ENCODE measurements at places on chromosomes 12 and 14.

DNA sequence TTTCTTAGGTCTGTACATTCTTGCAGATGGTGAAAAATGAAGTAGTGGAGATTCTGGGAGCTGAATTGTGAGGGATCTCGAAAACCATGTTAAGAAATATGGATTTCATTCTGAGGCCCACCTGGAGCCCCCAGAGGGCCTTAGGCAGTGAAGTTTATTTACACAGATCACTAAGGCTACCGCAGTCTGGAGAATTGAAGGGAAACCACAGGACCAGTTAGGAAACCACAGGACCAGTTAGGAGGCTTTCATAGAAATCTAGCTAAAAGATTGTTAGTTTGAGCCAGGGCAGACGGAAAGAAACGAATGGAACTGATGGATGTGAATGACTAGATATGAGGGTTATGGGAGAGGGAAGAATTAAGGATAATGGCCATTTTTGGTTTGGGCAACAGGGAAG lies 7.2 kb downstream of the CBLN3 start:
- DNase-seq: no peak

- DNase-seq: no peak
These were observed 4.3 kb upstream of the AP1G2 start for GRCh38 chr14:23571701-23572523.

DNA sequence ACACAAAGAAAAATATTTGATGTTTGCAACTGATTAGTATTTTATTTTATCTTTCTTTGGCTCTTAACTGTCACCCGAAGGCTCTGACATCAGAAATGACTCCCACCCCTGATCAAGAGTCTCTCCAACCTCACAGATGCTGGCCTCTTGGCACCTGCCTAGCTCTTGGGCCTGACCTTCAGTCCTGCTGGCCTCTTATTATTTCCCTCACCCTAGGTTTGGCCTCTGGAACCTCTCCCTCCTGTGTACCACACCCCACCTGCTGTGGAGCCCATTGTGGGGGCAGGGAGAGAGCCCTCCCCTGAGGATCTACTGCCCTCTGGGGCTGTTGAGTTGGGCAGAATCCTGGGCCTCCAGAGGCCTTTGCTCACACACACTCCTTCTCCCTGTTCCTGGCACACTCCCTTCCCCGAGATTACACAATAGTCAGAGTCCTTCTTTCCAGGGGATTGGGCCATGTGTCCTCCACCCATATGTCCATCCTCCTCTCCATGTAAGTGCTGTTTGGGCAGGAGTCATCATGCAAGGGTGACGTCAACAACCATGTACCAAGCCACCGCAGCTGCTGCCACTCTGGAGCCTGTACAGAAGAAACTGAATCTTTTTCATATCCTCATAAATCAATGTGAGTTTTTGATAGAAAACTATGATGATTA lies 124.3 kb downstream of the RASSF9 start:
- DNase-seq: peak; percentile 12

DNA sequence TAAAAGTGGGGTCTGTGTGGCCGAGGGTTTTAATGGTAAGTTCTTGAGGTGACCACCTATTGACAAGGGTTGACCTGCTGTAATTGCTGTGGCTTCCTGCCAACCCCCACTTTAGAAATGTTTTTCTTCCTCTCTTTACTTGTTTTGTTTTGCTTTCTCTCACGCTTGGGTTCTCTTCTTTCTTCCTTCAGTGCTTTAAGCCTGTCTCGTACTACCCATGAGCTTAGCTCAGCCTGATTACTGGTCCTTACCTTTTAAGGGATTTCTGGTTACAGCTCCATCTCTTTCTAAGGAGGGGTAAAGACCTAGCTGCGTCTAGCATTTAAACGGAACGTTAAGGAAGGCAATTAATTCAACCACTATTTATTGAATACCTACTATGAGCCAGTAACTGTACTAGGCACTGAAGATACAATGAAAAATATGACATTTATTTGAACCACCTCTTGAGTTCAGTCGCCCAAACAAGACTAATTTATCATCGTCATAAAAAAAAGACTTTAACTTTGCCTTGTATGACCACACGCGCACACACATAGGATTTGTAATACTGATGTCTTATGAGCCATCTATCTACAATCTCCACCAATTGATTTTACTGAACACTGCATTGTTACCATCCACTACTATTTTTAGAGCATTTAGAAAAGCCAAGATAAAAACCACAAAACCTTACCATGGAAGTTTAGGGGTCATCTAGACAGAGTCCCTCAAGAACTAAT lies 888 bp upstream of the PPP1R12A start:
- no peak for DNase-seq

GRCh38 chr14:75123991-75124390 lies 2.9 kb downstream of the NEK9 start:
- no peak for DNase-seq

- no peak for DNase-seq
These were observed 92.2 kb downstream of the TBC1D30 start for GRCh38 chr12:64916411-64917261.

GRCh38 chr12:91355150-91356006 lies 172.8 kb upstream of the DCN start:
- DNase-seq: peak; percentile 80

DNA sequence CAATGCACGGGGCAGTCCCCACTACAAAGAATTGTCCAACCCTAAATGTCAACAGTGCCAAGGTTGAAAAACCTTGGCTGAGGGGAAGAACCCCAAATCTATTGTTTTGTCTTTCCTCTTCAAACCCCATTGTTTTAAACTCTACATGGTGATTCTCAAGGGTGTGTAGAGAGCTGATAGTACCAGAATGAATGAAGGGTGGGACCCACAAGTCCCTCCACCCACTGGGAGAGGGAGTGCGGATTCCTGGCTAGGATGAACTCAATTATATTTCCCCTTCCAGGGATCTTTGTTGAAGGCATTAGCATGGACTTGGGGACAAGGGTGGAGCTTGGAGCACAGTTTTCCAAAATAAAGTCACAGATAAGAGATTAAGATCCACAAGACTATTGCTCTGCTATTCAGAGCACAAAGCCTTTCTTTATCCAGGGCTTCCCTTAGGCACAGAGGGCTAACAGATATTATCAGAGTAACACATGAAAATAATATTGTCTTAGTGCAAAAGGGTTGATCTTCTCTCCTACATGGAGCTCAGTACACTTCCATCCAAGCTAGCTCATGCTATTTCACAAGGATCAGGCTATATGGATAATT lies 755.1 kb upstream of the TBX3 start:
- no peak for DNase-seq

DNA sequence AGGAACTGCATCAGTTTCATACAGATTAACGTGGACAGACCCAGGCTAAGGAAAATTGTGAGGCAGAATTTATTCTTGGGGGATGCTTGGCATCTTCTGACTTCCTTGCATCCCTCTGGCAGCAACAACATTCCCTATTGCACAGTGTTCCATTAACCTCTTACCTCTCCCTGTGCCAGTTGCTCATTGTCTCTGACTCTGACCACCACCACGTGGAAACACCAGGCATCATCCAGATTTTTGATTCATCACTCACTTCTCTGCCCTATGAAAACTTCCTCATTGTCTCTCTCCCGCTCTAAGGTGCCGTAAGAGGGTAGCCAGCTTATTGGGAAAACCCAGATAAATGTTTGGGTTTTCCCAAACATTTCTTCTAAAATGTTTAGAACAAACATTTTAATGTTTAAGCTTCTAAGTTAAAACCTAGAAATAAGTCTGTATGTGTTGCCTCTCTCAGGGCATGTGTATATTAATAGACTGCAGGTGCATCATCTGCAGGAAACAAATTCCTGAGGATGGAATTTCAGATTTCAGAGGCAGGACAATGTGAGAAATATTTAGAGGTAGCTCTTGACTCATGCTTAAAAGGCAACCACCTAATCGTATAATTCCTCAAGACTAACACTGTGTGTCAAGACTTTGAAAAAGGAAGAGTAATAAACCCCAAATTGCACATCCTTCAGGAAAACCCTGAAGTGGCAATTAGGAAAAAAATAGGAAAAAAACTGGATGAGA lies 64.5 kb upstream of the SLC35F4 start:
- no peak for DNase-seq

GRCh38 chr14:103105580-103106150 lies 11.1 kb downstream of the EXOC3L4 start:
- DNase-seq: peak; percentile 68

DNA sequence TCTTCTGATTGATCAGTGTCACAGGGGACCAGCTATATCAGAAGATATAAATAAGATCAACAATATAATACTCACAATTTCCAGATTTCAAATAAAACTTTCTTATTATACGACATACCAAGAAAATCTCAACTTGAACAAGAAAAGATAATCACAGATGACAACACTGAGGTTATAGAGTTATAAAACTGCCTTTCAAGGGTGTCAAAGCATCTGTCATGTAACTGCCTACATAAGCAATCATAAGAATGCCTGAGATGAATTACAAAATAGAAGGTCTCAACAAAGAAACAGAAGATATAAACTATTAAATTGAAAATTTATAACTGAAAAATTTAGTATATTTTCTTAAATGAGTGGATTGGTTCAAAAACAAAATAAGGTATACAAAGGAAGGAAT lies 659.2 kb downstream of the SLC16A7 start:
- DNase-seq: no peak

DNA sequence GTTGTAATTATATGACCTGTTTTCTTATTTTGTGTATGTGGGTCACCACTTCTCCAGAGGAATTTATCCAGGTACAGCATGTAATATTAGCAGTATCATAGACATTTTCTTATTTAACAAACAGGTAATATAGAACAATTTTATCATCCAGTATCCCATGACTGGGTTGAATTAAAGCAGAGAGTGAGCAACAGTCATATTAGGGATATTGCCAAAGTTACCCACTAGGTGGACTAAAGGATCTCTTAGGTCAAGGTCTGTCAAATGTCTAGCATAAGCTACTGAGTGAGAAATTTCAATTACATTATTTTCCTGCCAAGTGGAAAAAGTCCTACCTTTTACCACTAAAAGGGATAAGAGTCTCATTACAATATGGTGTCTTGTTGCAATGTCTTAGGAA lies 62.1 kb upstream of the TRIM9 start:
- no peak for DNase-seq

GRCh38 chr12:27013611-27014084 lies 536 bp downstream of the TM7SF3 start:
- DNase-seq: no peak

GRCh38 chr12:101647711-101648110 lies 49.7 kb upstream of the CHPT1 start:
- no peak for DNase-seq

GRCh38 chr14:75875958-75876357 lies 105.8 kb downstream of the TGFB3 start:
- no peak for DNase-seq

GRCh38 chr14:105065280-105066228 lies at the start of gene GPR132:
Gene GPR132, minus strand, starts transcription at chr14:105065430. Its CDS starts 10,010 bp downstream, at chr14:105055420.
- DNase-seq: no peak

DNA sequence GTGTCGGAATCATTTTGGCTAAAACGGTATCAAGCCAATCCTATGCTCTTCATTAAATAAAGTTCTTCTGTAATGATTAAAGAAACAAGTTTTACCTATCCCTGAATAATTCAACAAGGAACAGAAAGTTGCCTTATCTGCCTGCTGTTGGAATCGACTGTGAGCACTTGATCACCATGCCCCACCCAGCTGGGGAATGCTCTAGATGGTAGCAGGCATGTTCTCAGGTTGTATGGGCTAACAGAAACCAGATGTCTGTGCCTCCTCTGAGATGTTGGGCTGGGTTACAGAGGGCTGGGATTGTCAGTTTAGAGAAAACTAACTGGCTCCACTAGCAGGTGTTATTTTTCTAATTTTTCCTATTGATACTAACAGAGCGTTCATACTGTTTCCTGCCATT lies 28.9 kb downstream of the RTRAF start:
- DNase-seq: no peak

- no peak for DNase-seq
These were observed 109.0 kb downstream of the ESR2 start for GRCh38 chr14:64185184-64185583.

- no peak for DNase-seq
These were observed 368.6 kb downstream of the BCL11B start for GRCh38 chr14:98903371-98903770.

- peak; percentile 88 for DNase-seq
These were observed 128.0 kb downstream of the RFLNA start for GRCh38 chr12:124422570-124423523.

DNA sequence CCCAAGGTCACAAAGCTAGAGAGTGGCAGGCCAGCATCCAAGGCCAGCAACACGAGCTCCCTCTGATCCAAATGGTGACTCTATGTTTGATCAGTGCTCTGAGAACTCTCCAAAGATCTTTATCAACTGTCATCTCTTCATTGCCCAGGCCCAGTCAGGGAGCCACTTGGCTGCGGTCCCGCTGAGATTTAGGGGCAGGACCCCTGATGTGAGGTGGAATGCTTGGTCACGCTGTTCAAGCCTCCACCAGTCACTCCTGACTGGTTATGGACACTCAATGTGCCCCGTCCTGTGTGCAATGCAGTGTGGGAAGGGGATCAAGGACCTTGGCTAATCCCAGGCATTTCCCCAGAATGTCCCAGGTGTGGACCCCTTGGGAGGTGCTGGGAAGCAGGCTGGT lies 19.8 kb upstream of the TCL1B start:
- DNase-seq: no peak

- no peak for DNase-seq
These were observed 20.3 kb downstream of the FBRSL1 start for GRCh38 chr12:132510111-132510724.

- DNase-seq: no peak
These were observed 23.5 kb downstream of the BHLHE41 start for GRCh38 chr12:26101350-26101734.

DNA sequence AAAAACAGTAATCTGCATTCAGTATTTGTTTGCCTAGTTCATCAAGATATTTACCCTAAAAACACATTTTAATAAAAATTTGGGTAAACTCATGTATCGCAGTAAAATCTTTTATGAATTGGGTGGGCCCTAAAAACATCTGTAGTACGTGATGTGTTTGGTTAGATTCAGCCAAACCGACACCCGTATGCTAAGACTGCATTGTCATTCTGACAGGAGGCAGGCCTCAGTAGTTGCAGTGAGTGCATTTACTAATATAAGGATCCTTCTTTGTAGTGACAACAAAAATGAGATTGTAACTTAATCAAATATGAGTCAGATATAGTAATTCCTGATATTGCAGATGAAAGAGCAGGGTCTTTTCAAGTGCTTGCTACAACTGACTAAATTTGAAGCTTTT lies 191.8 kb downstream of the SLC16A7 start:
- no peak for DNase-seq

GRCh38 chr12:114726092-114726710 lies 42.2 kb upstream of the TBX3 start:
- DNase-seq: no peak
